ENCODE measurements at places on chromosomes 3 and 15.

GRCh38 chr3:64552160-64552559 is 135.6 kb downstream of the ADAMTS9 start:
- no peak for DNase-seq

DNA sequence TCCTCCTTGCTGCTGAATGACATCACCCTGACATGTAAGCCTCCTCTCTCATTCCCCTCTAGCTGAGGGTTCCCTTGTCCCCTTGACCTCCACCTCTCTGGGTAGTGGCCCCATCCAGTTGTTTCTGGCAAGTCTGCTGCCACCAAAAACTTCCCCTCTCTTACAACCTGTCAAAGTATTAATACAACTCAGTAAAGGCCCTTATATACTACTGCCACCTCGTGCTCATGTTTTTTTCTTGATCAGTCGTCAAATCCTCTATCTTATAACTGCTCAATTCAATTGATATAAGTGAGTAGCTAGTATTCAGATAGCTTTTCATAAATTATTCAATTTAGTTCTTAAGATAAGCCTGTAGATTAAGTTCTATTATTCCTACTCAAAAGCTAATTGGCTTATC is 249.6 kb downstream of the MBNL1 start:
- no peak for DNase-seq

GRCh38 chr15:25792128-25792527 is 71.0 kb downstream of the ATP10A start:
- DNase-seq = no peak

GRCh38 chr3:141385406-141386125 is 17.3 kb downstream of the ZBTB38 start:
- DNase-seq = no peak

DNA sequence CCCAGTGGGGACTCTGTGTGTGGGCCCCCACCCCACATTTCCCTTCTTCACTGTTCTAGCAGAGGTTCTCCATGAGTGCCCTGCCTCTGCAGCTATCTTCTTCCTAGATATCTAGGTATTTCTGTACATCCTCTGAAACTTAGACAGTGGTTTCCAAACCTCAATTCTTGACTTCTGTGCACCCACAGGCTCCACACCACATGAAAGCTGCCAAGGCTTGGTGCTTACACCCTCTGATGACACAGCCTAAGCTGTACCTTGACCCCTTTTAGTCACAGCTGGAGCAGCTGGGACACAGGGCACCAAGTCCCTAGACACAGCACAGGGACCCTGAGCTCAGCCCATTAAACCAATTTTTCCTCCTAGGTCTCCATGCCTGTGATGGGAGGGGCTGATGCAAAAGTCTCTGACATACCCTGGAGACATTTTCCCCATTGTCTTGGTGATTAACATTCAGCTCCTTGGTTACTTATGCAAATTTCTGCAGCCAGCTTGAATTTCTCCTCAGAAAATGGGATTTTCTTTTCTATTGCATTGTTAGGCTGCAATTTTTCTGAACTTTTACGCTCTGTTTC is 304.5 kb downstream of the OTOL1 start:
- DNase-seq = no peak

DNA sequence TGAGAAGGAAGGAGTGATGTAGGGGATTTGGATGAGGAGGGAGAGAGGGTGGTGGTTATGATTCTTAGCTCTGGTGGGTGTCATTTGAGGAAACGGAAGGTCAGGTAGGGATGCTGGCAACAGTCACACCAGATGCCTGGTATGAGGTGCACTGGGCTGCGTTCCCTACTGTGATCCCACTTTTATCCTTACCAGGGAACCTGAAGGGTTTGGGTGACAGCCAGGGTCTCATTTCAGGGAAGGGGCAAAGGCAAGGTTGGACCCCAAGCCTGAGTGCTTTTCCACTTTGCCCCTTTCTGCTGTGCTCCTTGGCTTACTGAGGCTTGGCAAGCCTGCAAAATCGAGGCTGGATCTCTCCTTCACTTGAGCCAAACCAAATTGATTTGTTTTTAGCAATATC is 36.0 kb upstream of the SACM1L start:
- DNase-seq = no peak

DNA sequence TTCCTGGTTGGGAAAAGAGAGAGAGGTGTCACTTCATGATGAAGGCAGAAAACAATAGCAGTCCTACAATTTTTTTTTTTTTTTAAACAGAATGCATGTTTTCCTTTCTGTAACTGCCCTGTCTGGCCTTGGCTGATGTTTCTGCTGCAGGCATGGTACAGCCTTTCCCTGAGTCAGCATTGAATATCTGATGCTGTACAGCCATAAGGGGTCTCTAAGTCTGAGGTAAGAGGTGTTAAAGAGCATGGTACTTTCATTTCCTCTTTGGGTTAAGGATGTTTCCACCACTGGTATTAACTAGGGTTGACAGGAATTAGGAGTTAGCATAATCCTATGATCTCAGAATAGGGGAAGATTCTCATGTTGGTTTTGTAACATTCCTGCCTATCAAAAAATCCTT is 147.4 kb downstream of the CHST2 start:
- DNase-seq = no peak

DNA sequence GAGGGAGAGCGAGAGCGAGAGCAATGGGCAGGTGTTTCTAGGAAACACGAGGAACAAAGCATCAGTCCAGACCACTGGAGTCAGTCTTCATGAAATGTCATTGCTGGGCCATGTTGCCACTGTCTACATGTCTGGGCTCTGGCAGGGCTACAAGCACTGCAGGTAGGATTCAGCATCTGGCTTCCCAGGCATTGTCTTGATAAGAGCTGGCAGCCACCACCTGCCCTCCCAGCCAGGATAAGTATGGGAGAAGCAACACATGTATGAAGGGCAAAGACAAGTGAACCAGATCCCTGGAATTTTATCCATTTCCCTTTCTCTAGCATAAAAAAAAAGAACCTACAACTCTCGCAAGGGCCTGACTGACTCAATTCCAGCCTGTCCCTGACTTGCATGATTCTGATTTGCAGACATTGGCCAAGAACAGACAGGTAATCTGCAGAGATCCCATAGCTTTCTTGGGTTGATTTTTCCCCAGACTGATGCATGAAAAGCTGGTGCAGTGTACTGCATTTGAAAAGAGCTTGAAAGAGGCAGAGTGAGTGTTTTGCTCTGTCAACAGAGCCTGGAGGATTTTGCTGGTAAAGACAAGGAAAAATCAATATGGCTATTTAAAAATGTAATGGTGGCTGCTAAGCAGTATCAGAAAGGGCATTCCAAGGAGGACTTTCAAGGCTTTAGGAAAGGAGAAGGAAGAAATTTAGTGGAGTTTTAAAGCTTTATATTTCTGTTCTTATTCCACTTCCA is 157.2 kb upstream of the MYRIP start:
- DNase-seq = no peak

DNA sequence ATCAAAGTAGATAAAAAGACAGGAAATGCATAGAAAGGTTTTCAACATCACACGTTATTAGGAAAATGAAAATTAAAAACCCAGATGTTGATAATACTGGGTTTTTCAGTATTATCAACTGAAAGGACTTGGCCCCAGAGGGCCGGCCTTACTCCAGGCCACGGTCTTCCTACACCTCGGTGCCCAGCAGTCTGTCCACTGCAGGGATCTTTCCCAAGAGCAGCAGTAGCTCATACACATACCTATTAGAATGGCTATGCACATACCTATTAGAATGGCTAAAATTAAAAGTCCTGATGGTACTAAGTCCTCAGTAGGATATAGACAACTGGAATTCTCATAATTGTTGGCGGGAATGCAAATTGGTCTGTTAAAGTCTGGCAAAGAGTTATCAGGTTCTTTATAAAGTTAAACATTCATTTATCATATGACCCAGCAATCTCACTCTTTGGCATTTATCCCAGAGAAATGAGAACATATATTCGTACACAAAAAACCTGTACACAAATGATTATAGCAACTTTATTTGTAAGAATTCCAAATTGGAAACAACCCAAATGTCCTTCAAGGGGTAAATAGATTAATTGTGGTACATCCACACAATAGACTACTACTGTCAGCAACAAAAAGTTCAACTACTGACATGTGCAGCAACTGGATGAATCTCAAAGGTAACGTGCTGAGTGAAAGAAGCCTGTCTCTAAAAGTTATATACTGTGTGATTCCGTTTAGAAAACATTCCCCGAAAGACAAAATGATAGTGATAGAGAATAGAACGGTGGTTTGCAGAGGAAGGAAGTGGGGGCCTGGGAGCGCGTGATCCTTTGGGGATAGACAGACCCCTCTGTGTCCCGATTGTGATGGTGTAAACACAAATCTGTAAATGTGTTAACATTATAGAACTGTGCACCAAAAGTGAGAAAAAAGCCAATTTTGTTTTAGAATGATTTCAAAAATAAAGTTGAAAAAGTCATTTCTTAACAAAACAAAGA is 62.3 kb downstream of the MCTP2 start:
- no peak for DNase-seq

DNA sequence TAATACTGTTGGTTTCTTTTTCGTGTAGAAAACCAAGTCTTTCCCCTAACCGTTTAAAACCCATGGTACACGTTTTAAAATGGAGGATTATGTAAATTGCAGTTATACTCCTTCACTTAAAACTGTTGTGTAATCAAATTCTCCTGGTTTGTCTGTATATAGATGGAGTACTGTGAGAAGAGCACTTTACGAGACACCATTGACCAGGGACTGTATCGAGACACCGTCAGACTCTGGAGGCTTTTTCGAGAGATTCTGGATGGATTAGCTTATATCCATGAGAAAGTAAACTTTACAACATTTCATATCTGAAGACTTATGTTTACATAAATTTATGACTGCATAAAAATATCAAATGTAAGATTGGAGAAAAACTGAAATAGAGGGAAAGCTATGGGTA is 51.2 kb downstream of the SRP14 start:
- no peak for DNase-seq

GRCh38 chr3:140530131-140530530 is 147.7 kb upstream of the TRIM42 start:
- DNase-seq = no peak

Data from A549 (cell line).